BJ (cell line): ENCODE measurements at places on chromosomes 11 and 22.

- DNase-seq, result peak; percentile 57
These were observed 132.3 kb upstream of the C11orf58 start for GRCh38 chr11:16605894-16606783.

- no peak for DNase-seq
These were observed 47.9 kb downstream of the ARHGAP32 start for GRCh38 chr11:129144256-129144655.

- no peak for DNase-seq
These were observed 56.4 kb downstream of the SNX19 start for GRCh38 chr11:130859886-130860285.

GRCh38 chr11:76810151-76810853 lies 27.1 kb downstream of the TSKU start:
- DNase-seq, result no peak

DNA sequence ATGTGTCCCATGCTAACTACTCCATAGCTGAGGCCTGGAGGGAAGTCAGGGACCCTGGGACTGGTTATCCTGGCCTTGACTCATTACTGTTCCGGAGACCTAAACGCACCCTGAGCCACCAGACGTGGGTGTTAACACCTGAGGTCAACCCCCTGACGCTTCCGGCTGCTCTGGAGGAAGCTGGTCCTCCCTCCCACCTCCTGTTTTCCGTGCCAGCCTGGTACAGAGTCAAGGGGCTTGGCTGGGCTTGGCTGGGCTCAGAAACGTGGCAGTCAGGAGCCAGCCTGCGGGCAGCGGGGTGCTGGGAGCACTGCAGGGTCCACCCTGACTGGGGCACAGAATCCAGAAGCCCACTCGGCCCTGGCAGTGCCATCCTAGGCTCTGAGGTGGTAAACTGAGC lies 2.6 kb downstream of the TMPRSS4 start:
- DNase-seq, result no peak

DNA sequence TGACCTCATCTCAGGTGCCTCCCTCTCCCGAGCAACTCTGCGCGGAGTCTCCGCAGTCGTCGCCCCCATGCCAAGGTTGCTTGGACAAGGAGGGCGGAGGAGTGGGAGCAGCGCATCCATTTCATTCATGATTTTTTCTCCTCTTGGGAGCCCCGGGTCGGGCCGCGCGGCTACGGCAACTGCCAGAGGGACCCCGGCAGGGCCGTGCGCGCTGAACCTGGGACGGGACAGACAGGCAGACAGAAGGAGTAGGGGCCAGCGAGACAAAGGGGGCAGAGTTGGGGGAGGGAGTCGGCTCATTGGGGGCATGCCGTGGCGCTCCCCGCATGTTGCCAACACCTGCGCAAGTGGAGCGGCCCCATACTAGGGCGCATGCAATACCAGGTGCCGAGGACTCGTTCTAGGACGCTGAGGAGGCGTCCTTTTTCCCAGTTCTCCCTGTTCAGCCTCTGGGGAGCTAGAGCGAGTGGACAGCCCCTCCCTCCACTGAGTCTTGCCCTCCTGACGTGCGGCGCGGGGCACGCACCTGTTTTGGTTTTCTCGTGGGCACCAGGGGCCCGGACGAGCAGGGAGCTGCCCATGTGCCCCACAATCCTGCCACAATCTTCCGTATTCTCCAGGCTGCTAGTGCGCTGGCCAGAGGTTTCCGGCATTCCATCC lies 501 bp upstream of the PTPN5 start:
- DNase-seq, result no peak

DNA sequence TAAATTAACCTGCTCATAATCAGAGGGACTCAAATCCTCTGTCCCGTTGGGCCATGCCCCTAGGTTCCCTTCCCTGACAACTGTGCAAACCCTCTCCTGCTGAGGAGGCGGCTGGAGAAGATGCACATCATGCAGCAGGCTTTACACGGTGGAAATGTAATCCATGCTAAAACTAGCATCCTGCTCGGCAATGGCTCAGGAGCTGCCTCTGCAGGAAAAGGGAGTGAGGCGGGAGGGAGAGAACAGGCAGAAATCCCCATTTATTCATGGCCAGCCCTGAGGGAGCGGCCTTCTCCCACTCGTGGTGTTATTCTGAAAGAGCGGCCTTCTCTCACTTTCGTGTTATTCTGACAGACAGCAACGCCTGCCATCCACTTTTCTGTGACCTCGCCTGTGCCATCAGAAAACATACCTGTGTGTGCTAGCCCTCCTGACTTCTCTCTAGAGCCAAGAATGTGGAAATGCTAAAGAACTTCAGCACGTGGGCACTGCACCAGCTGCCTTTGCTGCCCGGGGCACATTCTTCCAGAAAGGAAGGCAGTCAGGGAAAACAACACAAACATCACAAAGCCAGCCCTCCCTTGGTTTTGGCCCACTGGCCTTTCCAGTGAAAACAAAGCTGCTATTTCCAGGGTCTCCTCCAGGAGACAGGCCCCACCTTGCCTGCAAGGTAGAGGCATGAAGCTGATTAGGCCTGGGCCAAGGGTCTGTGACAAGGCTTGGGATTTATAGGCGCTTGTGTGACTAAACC lies 62.9 kb upstream of the BID start:
- DNase-seq, result no peak

- DNase-seq, result no peak
These were observed 814.0 kb downstream of the BRD1 start for GRCh38 chr22:49013707-49014106.

DNA sequence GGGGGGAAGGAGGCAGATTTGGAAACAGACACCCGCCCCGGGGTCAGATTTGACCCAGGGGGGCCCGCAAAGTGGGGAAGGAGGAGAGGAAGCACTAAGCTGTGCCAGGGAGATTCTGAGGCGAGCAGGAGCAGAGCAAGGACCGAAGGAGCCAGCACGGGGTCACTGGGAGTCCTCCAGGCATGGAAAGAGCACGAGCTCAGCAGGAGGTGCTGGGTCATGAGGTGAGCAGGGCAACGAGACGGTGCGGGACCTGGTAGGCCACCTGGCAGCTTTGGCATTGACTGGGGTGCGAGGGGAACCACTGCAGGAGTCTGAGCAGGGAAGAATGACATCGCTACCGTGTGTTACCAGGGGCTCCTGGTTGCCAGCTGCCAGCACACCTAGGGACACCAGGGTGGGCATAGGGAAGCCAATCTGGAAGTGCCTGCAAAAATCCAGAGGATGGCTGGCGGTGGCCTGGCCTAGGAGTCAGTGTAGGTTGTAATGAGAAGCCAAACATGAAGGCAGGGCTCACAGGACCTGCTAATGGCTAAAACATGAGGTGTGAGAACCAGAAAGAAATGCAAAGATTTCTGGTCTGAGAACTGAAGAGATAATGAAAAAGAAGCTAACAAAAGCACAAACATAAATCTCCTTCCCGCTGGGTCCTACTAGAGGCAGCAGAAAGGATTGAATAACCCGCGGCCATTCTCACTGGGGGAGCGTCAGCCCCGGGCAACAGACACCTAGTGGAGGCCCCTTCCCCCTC lies 63.5 kb downstream of the MICAL3 start:
- DNase-seq, result no peak

- DNase-seq, result peak; percentile 29
These were observed 15.0 kb upstream of the PRR5 start for GRCh38 chr22:44686873-44687600.

DNA sequence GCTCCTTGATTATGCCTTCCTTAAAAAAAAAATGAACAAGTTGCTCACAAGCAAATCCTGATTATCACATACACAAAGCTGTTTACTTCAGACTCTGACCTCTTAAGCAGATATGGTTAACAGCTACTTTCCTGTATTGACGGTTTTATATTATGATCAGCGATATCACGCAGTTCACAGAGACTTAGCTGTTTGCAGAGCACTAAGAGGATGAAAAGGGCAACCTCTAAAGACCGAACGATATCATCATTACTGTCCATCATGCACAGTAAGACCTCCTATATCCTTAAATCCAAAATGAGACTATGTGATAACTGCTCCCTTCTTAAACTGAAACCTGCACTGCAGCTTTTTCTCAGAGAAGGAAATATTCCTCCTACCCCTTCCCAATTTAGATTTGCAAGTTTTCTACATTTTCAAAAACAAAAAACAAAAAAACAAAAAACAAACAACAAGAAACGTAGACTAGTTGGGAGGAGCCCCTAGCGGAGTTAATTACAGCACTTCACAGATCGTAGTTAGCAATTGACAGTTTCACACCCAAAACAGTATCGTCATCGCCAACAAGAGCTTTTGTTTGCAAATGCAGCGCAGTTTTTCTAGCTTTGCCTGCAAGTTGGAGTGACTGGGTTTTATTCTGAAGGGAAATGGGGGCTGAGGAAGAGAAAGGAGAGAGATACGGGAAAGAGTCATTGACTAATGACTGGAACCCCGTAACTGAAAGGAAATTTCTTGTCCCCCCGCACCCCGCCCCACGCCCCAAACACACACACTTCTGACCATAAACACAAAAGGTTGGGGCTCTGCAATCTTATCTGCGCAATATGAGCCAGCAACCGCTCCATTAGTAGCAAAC lies 1.2 kb downstream of the DDX6 start:
- no peak for DNase-seq

DNA sequence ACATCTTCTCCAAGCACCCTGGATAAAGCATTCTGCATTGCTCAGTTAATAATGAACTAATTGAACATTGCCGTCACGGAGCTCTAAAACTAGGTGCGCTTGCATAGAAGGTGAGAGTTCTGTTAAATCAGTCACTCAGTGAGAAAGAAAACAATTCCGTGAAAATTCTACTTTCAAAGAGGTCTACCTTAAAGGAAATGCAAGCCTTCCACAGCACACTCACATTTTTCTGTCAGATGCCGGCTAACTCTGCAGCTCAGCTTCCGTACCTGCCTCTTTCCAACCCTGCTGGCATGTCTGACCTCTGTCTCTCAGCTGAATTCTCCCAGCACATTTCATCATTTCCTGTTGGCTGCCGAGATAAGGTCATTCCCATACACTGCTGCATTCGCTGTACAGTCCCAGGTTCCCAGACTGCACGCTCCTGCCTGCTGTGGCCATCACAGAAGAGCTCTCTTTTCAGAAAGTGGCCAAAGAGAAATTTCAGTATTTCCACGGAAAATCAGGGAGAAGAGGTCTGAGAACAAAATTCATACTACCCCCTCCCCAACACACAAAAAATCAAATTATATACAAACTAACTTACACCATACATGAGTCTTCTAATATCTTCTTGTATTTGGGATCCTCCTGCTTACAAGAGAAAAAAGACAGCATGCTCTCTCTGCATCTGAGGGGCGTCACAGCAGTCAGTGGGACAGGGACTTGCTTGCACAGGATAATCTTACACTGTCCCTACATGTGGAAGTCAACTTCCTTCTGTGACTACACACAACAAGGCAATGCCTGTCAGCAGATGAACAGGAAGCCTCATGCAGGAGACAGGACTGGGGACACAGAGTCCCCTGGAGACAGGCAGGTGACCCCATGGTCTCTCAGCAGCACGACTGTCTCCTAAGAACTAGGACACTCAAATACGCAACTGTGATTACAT lies 55.1 kb downstream of the PACSIN2 start:
- DNase-seq, result no peak

GRCh38 chr11:29271616-29272015 lies 745.2 kb downstream of the KCNA4 start:
- DNase-seq, result no peak

GRCh38 chr11:69683764-69684333 lies 8.7 kb upstream of the LTO1 start:
- no peak for DNase-seq

GRCh38 chr11:57560146-57560545 lies 7.3 kb downstream of the UBE2L6 start:
- no peak for DNase-seq

DNA sequence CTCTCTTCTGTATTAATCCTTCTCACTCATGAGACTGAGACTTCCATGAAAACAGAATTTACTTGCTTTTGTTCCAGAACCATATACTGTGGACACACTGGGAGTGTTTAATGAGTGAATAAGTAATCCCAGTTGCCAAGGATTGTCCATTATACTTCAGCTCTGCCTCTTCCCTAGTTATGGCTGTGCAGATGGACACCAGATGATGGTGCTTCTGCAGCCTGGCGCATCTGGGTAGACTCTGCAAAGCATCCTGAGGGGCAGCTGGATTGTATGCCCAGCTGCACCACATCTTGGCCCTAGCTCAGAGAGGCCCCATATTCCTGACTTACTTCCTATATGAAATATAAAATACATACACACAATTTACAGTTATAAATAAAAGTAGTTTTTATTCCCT lies 43.5 kb downstream of the DBX1 start:
- no peak for DNase-seq

DNA sequence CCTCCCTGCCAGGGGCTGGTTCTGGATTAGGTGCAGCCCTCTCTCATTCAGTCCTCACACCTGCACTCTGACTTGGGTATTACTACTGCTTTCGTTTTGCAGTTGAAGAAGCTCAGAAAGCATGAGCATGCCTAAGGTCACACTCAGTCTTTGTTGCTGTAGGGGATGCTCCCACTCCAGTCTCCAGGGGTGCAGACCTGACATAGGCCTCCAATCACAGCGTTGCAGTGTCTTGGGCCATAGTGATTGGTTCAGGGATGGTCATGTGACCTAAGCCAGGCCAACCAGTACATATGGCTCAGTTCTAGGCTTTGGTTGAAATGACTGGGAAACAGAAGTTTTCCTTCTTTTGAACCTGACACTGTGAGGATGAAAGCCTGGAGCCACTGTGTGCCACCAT lies 61.7 kb downstream of the FBXO7 start:
- no peak for DNase-seq

DNA sequence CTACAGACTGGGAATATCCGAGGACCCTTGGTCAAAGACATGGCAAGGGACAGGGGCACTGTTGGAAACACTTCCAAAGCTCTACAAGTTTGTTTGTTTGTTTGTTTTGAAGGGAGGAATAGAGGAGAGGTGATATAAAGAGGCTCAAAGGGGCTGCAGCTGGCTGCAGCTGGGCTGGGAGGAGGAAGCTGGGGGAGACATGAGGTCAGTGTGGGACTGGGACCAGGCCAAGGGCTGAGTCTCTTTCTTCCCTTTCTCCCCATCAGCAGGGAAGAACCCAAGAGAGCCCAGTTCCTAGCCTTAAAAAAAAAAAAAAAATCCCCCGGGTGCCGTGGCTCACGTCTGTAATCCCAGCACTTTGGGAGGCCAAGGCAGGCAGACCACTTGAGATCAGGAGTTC lies 5.0 kb downstream of the RHOG start:
- no peak for DNase-seq

- no peak for DNase-seq
These were observed 82.9 kb upstream of the CRTAM start for GRCh38 chr11:122755409-122755808.

DNA sequence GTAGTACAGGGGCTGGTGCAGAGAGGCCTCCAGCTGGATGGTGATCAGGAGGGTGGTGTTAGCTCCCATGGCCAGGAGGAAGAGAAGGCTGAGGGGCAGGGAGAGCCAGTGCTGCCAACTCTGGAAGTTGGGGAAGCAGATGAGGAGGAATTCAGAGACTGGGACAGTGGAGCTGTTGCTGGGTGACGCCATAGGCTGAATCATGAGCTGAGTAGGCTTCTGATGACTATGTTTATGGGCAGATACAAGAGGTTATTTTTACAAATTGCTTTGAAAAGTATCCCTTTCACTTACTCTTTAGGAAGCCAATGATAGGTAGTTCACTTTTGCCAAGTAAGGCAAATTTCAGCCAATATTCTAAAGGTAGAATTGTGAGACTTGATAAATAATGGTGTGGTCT lies 3.1 kb downstream of the OR56A1 start:
- DNase-seq, result no peak

GRCh38 chr11:66856496-66857233 lies at the start of gene LRFN4:
Gene LRFN4 (plus strand): TSS chr11:66857064. CDS start chr11:66857745, 681 bp downstream.
- no peak for DNase-seq

- no peak for DNase-seq
These were observed 98.3 kb downstream of the PTPRJ start for GRCh38 chr11:48078689-48079088.

- DNase-seq, result no peak
These were observed 75.7 kb upstream of the CCDC90B start for GRCh38 chr11:83361831-83362230.
